ENCODE measurements at places on chromosomes 6 and 20.

DNA sequence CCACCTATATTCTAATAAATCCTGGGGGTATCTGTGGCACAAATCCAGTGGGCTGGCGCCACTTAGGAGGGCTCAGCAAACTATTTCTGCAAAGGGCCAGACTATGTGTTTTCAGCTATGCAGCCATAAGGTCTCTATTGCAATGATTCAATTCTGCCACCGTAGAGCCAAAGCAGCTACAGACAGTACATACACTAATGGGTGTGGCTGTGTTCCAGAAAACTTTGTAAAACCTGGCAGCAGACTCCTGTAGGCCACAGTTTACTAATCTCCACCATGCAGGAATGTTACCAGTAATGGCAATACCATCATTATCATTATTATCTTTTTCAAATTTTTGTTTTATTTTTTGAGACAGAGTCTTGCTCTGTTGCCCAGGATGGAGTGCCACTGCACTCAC, 65.7 kb downstream of the SULF2 start:
- DNase-seq = no peak

DNA sequence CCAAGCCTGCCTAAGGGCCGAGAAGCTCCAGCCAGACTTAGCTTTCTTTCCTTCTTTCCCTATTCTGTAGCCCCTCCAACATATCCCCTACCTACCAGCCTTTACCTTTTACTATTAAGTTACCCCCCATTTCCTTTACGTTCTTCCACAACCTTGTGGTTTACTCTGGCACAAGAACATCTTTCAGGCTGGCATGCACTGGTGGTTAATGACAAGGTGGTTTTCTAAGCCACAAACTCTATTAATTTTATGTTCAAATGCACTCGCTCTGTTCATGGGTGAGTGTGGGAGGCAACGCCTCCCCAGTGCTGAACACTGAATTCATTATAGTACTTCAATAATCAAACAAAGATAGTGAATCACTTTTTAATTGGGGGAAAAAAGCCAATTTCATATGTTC, 64.4 kb downstream of the TRERF1 start:
- no peak for DNase-seq

GRCh38 chr6:138219398-138219797, 1.1 kb upstream of the PBOV1 start:
- DNase-seq = no peak

DNA sequence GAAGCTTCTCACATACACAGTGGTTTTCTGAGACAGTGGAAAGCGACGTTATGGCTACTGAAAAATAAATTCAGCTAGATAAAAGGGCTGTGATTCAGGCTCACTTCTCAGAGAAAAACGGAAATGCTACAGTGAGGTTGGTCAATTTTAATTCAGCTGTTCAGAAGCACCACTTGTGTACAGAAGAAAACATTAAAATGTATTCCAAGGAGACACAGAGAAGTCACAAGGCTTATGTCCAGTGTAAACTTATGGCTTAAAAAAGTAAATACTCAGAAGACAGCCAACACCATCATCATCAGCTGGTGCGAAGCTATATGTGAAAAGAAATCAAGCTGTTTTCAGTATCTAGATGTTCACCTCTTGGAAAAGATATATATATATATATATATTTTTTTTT, 68.6 kb downstream of the ABHD12 start:
- no peak for DNase-seq

GRCh38 chr6:15356937-15357336, 111.1 kb downstream of the JARID2 start:
- DNase-seq = no peak

GRCh38 chr20:43723186-43723585, 3.6 kb downstream of the GTSF1L start:
- no peak for DNase-seq

- DNase-seq = no peak
Observed at GRCh38 chr6:2450546-2450945, 205.1 kb upstream of the GMDS start.

DNA sequence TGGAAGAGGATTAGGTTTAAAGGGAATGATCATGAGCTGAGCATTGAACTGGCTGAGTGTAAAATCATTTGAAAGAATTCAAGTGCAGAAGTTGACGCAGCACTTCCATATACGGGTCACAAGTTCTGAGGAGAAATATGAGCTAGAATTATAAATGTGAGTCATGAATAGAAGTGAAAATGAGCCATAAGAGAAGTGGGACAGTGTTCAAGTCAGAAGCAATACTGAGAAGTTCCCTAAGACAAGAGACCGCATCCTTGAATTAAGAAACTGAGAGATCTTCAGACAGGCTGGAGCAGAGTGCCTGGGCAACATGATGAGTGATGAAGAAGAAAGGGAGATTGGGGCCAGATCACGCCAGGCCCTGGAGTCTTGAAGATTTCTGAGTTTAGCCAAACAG, 209.7 kb downstream of the TBX18 start:
- DNase-seq = no peak

GRCh38 chr20:47428851-47429336, 72.4 kb upstream of the ZMYND8 start:
- DNase-seq = no peak

DNA sequence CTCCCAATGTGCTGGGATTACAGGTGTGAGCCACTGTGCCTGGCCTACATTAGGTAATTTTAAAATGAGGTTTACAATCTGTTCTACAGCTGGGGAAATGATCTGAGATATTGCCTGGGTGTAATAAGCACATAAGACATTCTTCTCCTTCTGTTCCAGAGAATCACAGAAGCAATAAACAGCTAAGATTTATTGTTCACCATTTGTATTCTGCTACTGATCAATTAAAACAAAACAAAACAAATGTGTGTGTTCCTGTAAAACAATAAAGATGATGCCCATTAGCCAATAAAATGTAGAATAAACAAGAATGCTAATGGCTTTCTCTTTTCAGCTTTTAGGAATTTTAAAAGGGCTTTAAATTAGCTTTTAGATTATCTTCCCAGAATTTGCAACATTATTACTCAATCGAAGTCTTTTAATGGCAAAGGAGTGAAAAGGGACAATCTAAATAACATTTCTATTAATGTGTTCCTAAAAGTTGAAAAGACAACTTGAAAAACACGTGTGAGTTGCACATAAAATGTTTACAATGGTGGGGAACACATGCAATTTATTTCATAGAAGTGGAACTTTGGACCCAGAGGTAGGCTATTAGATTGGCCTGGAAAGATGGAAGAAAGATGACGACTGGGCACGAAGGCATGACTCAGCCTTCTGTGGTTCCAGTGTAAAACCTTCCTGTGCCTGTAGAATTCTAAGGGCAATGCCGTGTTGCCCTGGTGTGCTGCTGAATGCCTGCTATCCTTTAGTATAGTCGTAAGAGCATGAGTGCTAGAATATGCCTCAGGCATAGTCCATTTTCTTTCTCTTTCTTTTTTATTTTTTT, 29.0 kb upstream of the DEK start:
- DNase-seq = no peak

GRCh38 chr6:125797886-125798444, 7.2 kb downstream of the NCOA7 start:
- no peak for DNase-seq

DNA sequence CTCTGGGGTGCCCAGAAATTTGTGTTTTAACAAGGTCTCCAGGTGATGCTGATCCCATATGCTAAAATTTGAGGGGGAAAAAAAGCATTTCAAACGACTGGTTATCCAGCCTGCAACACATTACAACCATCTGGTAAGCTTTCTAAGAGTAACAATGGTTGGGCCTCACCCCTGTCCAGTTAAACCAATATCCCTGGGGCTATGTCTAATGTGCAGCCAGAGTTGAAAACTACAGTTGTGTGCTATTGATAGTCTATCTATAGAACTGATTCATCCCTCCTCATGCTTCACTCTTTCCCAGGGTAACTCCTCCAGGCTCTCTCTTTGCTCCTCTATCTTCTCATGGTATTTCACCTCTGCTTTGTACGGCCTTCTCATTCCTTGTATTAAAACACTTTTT, 458.3 kb downstream of the MMUT start:
- no peak for DNase-seq

- DNase-seq = no peak
Observed at GRCh38 chr6:82361631-82362030, 2.0 kb upstream of the TPBG start.

DNA sequence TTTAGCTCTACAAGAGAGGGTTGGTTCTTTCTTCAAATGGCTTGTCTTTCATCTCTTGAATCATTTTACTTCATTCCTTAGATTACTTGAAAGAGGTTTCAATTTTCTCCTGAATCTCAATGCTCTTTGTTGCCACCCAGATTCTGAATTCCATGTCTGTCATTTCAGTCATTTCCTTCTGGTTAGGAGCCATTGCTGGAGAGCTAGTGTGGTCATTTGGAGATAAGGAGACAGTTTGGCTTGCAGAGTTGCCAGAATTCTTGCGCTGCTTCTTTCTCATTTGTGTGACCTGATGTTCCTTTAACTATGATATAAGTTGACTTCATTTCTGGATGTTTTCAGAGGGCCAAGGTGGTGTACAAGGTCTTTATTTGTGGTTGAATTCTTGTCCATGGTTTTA, 157.8 kb downstream of the SLC22A3 start:
- DNase-seq = no peak

DNA sequence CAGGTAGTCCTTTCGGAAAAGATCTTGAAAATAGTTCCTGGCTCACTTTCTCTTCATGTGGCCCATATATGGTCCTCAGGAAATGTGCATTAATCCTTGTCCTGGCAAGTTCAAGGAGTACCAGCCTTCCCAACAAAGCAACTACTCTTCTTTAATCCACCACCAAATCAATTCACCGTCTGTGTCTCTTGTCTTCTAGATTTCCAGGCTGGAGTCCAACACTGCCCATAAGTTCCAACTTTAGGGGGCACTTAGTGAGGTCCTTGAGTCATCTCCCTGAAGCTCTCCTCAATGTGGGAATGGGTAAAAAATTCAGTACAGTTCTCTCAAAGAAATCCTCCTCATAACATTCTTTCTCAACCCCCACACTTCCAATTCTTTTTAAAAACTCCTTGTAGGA, 6.9 kb upstream of the DAAM2 start:
- no peak for DNase-seq

- no peak for DNase-seq
Observed at GRCh38 chr6:156526081-156526480, 251.1 kb upstream of the ARID1B start.

DNA sequence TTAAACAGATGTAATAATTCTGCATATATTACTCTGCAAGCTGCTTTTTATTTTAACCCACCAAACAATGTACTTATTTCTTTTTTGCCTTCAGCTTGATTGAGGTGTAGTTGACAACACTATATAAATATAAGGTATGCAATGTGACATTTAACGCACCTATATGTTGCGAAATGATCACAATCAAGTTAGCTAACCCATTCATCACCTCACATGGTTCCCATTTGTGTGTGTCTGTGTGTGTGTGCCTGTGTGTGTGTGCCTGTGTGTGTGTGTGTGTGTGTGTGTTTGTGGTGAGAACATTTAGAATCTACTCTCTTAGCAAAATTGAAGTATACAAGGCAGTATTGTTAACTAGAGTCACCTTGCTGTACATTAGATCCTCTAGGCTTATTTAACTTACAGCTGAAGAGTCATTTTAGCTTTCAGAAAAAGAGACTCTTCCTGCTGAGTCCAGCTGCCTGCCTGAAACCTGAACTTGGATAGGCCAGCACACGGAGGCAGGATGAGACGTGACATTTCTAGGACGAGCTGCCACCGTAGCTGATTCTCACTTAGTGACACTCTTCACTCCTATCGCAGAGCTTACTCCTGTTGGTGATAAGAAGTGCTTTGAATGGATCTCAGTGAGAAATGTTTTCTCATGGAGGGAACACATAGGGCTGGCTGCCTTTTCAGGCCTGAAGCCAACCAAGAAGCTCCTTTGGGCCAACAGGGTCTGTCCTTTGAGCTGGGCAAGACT, 126.5 kb upstream of the RIPOR2 start:
- no peak for DNase-seq
